ENCODE measurements at places on chromosomes 13 and 19.

- no peak for DNase-seq
These were observed 8.3 kb downstream of the LSR start for GRCh38 chr19:35257113-35257461.

- DNase-seq: no peak
These were observed 21.1 kb upstream of the NPAS1 start for GRCh38 chr19:46998445-46999125.

DNA sequence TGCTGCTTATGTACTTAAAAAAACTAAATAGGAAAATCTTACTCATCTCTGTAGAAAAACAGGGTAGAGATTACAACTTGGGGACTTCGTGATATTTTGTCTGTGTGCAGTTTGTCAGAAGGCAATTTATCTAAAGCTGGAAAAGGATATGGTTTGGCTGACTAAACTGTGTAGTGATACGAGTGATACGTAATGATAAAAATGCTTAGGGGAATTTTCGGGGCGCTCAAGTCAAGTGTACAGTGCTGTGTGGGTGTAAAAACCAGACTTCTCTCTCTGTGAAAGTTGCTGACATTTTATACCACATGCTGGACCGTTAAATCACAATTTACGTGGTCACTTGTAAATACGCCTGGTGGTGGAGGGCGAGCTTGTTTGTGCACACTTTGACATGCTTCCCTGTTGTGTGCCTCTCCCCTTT lies 221.7 kb downstream of the KCNRG start:
- DNase-seq: no peak

DNA sequence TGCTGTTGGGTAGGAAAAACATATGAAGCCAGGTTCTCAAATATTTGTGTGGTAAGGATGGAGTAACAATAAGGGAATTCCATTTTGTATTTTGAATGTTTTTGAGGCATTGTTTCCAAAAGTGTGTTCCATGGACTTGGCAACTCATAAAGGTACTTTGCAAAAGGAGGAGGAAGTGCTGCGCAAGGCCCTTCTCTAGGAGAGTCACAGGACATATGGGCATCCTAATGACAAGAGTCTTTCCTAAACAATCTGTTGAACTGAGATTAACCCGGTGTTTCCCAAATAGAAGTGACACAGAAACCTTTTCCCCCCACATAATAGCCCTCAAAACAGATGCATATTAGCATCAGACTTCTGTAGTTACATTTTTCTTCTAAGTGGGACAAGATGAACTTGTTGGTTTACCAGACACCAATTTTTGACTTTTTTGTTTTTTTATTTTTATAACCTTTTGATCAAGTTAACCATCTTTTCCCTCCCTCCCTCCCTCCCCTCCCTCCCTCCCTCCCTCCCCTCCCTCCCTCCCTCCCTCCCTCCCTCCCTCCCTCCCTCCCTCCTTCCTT lies 209.3 kb downstream of the PCCA start:
- DNase-seq: no peak

- DNase-seq: no peak
These were observed 8.7 kb downstream of the FCAR start for GRCh38 chr19:54882758-54883157.

GRCh38 chr19:55586976-55587668 lies 6.5 kb upstream of the ZNF579 start:
- no peak for DNase-seq

DNA sequence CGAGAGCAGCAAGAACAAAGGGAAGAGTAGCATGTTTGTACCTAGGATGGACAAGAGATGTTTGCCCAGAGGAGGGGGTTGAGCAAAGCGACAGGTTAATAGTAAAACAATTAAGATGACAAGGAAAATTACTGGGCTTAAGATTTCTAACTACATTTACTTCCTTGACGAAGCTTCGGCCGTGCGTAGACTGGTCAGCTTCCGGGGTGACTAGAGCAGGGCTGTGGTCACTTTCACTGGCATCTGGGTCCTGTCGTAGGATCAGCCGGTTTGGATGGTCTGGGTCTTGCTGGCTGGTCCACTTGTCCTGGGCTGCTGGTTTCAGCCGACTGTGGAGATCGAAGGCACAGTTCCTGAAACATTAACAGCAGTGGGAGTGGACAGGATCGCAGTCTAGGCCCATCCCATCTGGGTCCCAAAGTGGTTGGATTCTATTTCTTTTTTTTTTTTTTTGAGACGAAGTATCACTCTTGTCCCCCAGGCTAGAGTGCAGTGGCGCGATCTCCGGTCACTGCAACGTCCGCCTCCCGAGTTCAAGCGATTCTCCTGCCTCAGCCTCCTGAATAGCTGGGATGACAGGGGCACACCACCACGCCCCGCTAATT lies 5.0 kb upstream of the BSG start:
- no peak for DNase-seq

GRCh38 chr13:110698689-110699088 lies 7.2 kb downstream of the CARS2 start:
- no peak for DNase-seq

- no peak for DNase-seq
These were observed 293.6 kb downstream of the TDRD3 start for GRCh38 chr13:60690604-60691003.

- DNase-seq: no peak
These were observed 10.4 kb downstream of the PNPLA6 start for GRCh38 chr19:7545904-7546303.

- no peak for DNase-seq
These were observed 104.2 kb downstream of the RAP2A start for GRCh38 chr13:97538203-97538602.

DNA sequence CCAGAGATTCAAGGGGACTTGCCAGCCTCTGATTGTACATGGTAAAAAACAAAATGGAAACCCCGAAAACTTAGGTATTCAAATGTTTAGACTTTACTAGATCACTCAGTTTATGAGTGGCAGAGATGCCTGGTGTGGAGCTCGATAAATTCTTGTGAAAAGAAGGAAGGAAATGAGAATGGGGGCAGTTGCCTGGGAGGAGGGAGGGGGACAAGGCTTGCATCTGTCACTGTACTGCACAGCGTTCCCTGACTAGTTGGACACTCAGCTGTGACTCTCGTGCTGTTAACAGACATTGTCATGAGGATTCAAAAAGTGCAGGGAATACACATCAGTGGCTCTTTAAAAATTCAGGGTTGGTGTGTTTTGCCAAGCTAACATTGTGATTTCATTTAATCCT lies 232.9 kb downstream of the ZIC5 start:
- no peak for DNase-seq

GRCh38 chr13:89468081-89468480 lies 1796.9 kb downstream of the SLITRK5 start:
- DNase-seq: no peak

DNA sequence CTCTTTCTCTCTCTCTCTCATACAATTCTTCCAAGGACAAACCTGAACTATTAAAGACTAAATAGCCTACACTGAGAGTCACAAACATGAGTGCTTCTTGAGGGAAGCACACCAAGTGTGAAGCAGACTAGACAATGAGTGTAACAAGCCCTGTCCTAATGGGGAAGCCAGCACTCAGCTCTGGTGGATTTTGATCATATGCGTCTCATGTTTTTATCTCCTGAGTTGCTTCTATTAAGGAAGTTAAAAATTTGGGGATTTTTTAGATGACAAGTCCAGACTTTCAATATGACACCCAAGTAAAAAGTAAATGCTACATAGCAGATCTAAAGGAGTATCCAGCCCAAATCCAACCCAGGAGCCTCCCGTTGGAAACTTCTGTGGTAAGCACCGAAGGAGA lies 437.8 kb downstream of the RFC3 start:
- DNase-seq: no peak

DNA sequence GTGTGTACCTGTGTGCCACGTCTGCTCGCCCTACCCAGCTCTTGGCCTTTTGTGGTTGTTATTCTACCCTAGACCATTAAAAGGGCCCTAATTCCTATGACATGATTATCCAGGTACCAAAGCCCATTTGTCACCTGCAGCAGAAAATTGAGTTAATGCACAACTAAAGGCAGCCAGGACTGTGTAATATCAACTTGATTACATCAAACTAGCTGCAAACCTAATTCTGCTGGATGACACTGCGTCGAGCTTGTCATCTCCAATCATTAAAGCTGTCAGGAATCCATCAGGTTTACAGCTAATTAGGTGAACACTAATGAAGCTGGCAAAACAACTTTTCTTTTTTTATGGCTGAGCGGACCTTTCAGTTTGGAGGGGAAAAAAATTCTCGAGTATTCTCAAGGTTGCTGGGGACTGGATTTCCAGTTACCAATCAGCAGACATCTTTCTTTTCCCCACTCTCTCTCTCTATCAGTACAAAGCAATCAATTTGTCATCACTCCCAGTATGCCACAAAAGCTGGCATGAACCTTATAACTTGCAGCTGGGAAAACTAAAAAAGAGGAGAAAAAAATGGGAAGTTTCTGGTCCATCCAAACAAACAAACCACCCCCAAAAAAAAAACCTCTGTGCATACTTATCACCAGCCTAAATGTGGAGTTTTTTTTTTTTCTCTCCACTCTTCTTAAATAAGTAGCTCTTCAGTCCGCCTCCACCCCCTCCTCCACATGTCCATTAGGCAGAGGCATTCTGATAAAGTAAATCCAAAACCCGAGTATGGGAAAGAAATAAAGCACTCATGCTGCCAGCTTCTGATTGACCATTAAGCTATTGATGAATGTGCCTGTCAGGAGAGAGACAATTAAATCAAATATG lies 2.8 kb downstream of the TSHZ3 start:
- no peak for DNase-seq

DNA sequence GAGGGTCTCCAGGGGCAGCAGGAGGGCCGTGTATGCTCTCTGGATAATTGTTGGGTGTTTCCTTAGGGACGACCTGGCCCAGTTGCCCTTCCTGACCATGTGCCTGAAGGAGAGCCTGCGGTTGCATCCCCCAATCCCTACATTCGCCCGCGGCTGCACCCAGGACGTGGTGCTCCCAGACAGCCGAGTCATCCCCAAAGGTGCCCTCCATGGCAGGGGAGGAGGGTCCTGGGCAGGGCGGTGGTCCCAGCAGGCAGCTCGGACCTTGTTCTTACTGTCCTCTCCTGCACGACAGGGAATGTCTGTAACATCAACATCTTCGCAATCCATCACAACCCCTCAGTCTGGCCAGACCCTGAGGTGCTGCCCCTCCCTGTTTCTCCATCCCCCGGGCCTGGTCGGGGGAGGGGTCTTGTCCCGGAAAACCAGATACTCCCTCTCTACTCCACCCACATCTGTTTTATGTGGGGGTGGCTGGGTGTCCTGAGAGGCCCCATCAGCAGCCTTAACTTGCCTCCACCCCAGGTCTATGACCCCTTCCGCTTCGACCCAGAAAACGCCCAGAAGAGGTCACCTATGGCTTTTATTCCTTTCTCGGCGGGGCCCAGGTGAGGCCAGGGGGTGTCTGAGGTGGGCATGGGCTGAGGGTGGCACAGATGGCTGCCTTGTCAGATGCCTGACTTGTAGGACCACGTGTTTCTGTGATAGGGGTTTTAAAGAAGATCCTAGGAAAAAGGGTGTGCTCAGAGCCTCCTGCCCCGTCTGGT lies 12.3 kb upstream of the CYP4F3 start:
- DNase-seq: no peak

Measured in cortex of kidney (tissue), 1 donor.